ENCODE measurements at places on chromosomes 16 and 17.

- DNase-seq: no peak
These were observed 46.5 kb upstream of the CLEC18A start for GRCh38 chr16:69904495-69905170.

GRCh38 chr16:79972053-79972704 is 371.6 kb upstream of the MAF start:
- no peak for DNase-seq

GRCh38 chr17:66691644-66692420 is 143.1 kb upstream of the CACNG5 start:
- no peak for DNase-seq

GRCh38 chr17:2070241-2071023 is 15.5 kb downstream of the HIC1 start:
- DNase-seq: no peak

- no peak for DNase-seq
These were observed 19.2 kb downstream of the ATP6V0D1 start for GRCh38 chr16:67461600-67462278.

Measured in endothelial cell (in vitro differentiated cells).